ENCODE measurements at places on chromosomes 11 and 22.
A peak's percentile ranks its signal among the peaks of the same experiment; 100 is the strongest.

GRCh38 chr11:15327786-15328231 is 213.1 kb downstream of the INSC start:
- no peak for DNase-seq

GRCh38 chr11:111938687-111939160 is 1.6 kb downstream of the DIXDC1 start:
- DNase-seq, result no peak

DNA sequence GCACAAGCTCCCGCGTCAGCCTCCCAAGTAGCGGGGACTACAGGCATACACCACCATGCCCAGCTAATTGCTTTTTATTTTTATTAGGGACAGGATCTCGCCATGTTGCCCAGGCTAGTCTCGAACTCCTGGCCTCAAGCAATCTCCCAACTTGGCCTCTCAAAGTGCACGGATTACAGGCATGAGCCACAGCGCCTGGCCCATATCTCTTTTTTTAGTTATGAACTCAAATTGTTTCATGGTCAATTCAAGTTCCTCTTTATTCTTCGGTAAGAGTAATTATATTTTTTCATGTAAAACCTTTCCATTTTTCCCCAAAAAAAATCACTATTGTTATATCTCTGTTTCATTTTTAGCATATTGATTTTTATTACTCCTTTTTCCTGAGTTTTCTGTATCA is 25.5 kb downstream of the FCHSD2 start:
- no peak for DNase-seq

DNA sequence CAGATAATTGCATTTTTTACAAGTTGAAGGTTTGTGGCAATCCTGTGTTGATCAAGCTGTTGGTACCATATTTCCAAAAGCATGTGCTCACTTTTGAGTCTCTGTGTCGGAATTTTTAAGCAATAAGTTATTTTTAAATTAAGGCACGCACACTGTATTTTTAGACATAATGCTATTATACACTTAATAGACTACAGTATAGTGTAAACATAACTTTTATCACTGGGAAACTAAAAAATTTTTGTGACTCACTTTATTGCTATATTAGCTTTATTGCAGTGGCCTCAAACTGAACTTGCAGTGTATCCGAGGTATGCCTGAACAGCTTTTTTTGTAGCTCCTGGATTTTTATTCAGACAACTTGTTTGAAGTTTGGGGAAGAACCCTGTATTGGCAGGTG is 31.3 kb upstream of the RRM1 start:
- DNase-seq, result no peak

GRCh38 chr11:23765682-23766252 is 731.1 kb upstream of the LUZP2 start:
- no peak for DNase-seq

DNA sequence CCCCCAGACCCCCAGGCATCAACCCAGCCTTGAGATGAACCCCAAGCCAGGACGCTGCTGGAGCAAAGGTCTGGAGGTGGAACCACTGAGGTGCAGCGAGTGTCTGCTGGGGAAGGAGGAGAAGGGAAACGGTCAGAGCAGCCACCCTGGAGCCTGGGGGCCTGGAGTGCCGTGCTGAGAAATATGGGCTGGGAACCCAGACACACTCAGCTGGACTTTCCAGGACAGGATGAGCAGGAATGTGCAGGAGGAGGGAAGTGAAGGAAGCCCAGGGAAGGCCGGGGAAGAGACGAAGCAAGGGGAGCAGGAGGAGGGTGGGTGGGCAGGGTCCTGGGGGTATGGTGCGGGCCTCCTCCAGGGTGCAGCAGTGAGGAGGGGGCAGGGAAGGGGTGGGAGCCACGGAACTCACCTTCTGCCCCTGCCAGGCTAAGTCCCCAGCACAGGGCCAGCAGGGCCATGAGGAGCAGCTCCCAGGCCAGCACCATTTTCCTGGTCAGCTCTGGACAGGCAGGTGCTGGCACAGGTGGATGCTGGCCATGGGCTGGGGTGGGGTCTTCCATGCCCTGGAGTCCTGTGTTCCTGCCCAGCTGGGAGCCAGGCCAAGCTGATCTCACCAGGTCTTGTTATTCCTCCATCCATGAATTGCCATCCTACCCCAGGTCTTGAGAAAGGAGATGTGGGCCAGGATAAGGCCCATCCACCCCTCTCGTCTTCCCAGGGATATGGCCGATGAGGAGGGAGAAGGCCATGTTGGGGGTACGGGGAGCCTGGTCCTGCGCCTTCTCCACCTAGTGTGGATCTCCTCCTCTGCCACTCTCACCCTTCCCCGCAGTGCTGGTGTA is 40.0 kb downstream of the CSF2RB start:
- DNase-seq, result no peak

GRCh38 chr11:65298131-65298535 is 16.5 kb upstream of the CDC42EP2 start:
- DNase-seq, result no peak

DNA sequence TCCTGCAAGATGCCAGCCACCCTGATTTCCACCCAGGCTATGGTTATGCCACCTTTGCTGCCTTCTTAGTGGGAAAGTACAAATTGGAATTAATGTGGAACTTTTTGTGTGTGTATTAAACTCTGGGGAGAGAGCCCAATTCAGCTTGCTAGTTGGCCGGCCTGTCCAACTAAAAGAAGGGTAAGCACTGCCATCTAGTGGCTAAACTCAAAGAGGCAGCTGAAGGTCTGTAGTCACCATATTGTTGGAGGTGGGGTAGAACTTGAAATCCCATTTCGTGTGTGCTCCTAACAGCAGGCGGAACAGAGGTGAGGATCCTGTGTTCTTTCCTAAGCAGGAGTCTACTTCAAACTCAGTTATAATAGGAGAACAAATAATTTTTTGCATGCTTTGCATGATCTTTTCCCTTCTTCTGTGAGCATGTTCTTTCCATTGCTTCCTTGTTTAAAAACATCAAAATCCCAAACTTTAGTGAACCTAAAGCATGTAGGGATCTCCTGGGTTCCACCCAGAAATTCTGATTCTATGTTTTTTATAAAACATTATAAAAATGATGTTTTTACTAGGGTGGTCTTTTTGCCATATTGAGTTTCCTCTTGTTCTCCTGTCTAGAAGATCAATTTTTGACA is 138.8 kb upstream of the SORL1-AS1 start:
- peak; percentile 18 for DNase-seq

DNA sequence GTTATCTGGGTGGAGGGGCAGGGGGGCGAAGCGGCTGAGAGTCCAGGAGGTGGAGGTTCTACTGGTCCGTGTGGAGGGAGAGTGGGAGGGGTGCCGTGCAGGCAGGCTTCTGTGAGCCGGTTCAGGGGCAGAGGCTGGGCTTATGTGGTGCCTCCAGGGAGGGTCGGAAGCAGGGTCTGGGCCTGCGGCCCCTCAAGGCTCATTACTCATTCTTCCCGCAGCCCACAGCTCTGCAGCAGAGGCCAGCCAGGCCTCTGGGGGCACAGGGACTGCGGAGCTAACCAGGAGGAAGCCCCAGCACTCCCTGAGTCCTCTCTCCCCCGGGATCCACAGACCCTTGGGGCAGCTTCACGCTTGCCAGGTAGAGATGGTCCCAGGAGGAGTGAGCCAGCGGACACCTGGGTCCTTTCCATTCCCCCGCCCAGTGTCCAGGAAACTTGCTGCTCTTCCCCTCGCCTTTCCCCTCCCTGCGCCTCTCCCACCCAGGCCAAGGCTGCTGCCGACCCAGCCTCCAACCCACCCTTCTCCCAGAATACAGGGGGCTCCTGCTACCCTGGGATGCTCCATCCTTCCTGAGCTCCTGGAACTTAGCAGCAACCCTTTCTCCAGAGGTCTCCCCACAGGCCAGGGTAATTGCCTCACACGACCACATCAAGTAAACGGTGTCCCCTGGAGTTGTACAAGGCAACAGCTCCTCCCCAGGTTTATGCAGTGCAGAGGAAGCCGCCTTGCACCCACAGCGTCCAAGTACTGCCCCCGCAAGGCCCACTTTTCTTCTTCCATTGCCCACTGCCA is 6.3 kb downstream of the NRXN2 start:
- DNase-seq, result no peak

Data from epithelial cell of prostate (primary cell).